Stimulated activated CD4-positive, alpha-beta T cell treated with anti-CD3 and anti-CD28 coated beads, Interleukin-2, amount 100 ng/mL, for 24 hours (primary cell): ENCODE measurements at places on chromosomes 1 and 21.

GRCh38 chr1:11311816-11312755, 39.1 kb downstream of the UBIAD1 start:
- DNase-seq = no peak

GRCh38 chr1:2150801-2151200, 43.8 kb downstream of the FAAP20 start:
- DNase-seq = no peak

DNA sequence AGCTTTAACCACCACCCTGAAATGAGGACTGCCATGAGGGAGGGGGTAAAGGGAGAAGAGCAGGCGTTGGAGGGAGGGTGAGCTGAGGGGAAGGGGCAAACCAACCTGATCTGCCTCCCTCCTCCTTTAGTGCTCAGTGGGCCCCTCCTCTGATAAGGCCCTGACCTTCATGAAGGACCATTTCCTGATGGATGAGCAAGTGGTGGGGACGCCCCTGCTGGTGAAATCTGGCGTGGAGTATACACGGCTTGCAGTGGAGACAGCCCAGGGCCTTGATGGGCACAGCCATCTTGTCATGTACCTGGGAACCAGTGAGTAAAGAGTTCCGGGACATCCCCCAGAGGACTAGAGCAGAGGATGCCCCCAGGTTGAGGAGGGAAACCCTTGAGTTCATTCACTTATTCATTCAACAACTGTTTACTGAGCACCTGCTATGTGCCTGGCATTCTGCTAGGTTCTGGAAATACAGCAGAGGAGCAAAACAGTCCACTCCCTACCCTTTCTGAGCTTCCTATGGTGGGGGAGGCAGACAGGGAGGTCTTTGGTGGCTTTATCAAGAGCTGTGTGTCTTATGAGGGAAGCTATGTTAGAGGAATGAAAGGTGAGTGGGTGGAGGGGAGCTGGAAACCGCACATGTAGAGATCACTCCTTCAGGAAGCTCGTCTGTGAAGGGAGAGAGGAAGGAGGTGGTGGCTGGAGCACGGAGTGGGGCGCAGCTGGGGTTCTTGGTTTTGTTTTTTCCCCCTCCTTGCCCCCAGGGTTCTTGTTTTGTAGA, 19.5 kb downstream of the SEMA4A start:
- DNase-seq = no peak

- no peak for DNase-seq
Observed at GRCh38 chr1:77652268-77652667, 30.2 kb downstream of the ZZZ3 start.

GRCh38 chr1:150207281-150207971, 28.5 kb downstream of the ANP32E start:
- no peak for DNase-seq

DNA sequence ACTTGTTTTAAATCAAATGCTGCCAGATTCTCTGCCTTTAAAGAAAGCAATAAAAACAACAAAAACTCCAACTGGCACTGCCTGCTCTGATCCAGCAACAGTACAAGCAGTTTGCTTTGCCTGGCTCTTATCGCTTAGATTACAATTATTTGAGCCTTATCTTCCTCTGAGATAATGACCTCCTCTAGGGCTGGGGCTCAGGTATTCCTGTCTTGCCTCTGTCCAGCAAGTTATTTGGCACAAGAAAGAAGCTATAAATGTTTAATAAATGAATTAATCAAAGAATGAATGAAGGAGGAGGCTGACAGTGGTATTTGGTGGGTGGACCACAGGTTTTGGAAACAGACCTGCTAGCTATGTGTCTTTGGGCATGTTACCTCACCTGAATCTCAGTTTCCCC, 6.7 kb upstream of the SLC2A1 start:
- no peak for DNase-seq

DNA sequence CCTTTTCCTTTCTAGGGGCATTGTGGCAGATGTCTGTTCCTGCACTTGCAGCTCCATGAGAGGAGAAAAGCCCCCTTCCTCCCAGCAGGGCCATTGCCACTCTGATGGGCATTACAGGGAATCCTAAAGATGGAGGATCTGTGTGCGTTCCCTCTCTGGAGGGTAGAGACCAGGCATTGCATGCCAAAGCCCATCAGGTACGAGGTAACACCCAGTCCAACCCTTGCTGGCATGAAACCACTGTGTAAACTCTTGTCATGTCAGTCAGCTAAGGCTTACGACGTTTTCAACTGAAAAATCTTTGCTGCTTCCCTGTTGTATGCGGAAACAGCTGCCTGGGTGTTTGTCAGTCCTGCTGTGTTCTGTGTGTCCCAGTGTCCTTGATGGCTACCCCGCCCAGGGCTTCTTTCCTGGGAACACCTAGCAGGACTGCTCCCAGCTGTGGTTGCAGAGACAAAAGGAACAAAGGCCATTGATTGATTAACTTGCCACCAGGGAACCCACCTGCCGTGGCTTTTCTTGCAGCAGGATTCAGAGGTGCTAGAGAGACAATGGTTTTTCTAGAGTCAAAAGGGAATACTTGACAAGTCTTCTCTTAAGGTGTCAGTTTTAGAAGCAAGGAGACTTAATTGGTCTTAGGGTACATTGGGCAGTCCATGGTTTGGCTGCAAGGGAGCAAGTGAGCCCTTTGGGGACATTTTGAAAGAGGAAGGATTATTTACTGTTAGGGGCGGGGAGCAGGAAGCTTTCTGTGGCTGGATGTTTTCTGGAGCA, 24.6 kb downstream of the B3GALT5 start:
- no peak for DNase-seq

GRCh38 chr1:9735800-9736199, 84.3 kb downstream of the PIK3CD start:
- DNase-seq = no peak

DNA sequence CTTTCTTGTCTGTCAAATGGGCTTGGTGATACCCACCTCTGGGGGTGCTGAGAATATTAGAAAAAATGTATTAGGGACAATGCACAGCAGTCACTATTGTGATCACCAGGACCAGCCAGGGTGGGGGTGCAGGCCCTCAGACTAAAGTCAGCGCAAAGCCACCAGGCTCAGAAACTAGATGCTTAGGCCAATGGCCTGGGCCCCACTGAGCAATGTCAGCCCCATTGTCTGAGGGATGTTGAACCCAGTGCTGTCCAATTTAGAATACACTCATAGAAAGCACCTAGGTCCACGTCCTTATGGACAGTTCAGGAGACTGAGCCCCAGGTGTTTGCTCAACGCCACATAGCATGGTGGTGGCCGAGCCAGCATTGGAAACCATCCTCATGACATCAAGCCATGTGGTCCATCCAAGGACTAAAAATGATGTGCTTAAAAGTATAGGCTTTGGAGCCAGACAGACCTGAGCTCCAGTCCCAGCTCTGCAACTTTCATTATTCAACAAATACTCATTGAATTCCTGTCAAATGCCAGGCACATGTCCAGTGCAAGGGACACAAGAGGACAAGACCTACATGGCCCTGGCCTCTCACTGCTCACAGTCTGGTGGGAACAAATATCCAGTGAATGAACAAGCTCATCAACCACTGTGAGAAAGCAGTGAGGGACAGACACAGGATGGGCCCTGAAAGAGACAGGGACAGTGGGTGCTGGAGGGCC, 273.8 kb downstream of the MATN1 start:
- DNase-seq = no peak

DNA sequence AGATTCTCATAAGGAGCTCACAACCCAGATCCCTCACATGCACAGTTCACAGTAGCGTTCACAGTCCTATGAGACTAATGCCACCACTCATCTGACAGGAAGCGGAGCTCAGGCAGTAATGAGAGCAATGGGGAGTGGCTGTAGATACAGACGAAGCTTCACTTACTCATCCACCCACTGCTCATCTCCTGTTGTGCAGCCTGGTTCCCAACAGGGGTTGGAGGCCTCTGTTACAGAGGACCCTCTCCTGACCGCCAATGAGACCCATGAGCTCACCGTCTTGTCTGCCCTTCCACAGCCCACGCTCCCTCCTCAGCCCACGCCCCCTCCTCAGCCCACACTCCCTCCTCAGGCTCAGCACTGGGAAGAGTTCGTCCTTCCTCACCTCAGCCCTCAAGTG, 39.6 kb downstream of the RSPH1 start:
- peak; percentile 49 for DNase-seq

- DNase-seq = no peak
Observed at GRCh38 chr1:155134322-155134721, 1.3 kb upstream of the SLC50A1 start.

DNA sequence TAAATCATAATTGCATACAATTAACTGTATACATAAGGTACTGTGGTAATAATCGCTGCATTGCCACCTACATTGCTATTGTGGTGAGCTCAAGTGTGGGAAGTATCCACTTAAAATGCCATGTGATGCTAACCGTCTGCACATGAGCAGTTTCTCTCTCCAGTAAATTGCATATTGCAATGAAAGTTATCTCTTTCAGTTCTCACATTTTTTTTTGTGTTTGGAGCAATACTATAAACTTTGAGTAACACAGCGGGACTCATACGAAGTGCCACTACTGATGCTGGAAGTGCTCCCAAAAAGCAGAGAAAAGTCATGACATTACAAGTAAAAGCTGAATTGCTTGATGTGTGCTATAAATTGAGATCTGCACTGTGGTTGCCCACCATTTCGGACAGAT, 38.5 kb downstream of the DISC1 start:
- DNase-seq = no peak

DNA sequence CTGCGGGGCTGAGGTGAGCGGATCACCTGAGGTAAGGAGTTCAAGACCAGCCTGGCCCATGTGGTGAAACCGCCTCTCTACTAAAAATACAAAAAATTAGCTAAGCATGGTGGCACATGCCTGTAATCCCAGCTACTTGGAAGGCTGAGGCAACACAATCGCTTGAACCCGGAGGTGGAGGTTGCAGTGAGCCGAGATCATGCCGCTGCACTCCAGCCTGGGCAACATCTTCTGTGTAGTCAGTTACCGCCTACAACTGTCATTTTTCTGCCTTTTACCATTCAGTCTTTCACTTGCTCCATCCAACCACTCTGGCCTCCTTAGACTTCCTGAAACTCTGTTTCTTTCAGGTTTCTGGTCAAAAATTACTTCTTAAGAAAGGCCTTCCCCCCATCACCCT, 2.2 kb downstream of the MYCBP start:
- DNase-seq = no peak

DNA sequence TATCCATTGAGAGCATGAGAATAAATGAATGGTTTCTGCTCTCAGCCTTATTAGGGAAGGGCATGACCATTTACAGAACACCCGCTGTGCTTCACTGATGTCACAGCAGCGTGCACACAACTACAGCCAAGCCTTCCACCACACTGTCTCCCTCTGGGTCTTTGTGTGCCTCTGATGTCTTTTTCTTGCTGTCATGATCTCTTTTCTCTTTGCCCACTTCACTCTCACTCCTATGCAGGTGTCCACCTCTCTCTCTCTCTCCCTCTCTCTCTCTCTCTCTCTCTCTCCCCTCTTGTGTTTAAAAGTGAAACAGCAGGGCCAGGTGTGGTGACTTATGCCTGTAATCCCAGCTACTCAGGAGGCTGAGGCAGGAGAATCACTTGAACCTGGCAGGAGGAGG, 232.5 kb upstream of the JUN start:
- no peak for DNase-seq

GRCh38 chr1:205437570-205437969, 15.7 kb upstream of the LEMD1 start:
- no peak for DNase-seq

- DNase-seq = no peak
Observed at GRCh38 chr1:19083081-19083480, 126.6 kb upstream of the IFFO2 start.

DNA sequence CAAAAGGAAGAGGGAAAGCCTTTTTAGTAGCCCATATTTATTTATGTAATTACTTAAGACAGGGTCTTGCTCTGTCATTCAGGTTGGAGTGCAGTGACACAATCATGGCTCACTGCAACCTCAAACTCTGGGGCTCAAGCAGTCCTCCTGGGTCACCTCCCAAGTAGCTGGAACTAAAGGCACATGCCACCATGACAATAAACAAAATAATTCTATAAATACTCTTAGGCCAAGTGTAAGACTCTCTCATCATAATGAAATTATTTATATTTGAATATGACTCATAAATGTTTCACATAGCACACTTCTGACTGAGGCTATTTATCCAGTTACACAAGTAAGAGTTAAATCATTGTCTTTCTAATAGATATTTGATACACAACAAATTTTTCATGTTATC, 314.7 kb downstream of the AMY1C start:
- no peak for DNase-seq

GRCh38 chr1:22238356-22239224, 95.7 kb upstream of the WNT4 start:
- no peak for DNase-seq

GRCh38 chr1:92343061-92343460, 44.2 kb downstream of the RPAP2 start:
- DNase-seq = no peak

DNA sequence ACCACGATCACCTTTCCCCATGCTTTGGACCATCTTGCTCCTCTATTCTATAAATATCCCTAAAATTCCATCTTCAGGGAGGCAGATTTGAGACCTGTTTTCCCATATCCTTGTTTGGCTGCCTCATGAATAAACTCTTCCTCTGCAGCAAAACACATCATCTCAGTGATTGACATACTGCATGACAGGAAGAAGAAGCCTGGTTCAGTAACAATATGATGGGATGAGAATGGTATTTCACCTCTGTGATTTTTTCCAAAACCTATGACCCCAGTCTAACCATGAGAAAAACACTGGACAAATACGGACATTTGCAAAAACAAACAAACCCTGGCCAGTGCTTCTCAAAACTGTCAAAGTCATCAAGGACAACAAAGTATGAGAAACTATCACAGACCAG, 53.8 kb upstream of the ZSWIM5 start:
- no peak for DNase-seq

DNA sequence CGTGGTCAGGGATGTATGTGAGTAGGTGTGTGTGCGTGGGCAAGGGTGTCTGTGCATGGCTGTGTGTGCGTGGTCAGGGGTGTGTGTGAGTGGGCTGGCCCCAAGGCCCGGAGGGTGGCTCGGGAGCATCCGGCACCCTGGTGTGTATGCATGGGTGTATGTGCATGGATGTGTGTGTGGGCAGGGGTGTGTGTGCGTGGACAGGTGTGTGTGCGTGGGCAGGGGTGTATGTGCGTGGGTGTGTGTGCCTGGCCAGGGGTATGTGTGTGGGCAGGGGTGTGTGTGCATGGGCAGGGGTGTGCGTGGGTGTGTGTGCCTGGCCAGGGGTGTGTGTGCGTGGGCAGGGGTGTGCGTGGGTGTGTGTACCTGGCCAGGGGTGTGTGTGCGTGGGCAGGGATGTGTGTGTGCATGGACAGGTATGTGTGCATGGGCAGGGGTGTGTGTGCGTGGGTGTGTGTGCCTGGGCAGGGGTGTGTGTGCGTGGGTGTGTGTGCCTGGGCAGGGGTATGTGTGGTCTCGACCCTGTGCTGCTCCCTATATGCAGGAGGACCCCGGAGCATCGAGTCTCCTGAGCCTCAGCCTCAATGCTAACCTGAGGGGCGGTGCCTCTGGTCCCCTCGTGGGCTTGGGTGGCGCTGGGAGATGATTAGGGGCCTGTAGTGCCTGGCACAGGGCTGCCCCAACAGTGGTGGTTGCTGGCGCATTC, 16.3 kb downstream of the ARHGEF16 start:
- no peak for DNase-seq
